Foreskin fibroblast (primary cell): ENCODE measurements at places on chromosomes 6 and 20.
A peak's percentile ranks its signal among the peaks of the same experiment; 100 is the strongest.

DNA sequence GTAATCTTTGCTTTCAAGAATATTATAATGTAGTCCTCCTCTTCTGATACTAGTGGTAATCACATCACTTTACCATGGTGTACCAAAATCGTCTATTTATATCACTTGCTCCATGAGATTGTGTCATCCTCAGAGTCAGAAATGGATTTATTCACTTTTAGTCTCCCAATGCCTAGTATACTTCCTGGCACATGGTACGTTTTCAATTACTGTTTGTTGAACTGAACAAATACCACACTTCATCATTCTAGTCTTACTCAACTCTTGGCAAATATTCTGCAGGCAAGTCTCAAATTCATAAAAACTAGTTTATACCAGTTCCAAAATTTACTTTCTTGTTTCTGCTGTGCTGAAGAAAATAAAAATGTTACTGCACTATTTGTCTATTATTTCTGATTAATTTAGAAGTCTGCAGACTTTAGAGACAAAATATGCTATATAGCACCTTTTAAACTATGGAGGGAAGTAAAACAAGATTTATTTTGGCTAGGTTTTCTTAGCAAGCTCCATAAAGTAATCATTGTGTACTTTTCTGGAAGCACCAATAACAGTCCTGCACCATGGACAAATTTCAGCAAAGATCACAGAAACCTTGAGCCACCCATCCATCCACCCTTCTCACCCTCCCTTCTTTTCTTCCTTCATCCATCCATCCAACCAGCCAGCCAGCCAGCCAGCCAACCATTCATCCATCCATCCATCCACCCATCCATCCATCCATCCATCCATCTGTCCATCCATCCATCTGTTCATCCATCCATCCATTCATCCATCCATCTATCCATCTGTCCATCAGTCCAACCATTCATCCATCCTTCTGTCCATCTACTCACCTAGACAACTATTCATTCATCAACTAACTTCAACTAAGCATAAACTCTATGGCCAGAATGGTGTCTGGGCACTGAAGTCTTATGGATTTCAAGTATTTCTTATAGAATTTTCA lies 102.1 kb upstream of the STMND1 start:
- peak; percentile 79 for DNase-seq

DNA sequence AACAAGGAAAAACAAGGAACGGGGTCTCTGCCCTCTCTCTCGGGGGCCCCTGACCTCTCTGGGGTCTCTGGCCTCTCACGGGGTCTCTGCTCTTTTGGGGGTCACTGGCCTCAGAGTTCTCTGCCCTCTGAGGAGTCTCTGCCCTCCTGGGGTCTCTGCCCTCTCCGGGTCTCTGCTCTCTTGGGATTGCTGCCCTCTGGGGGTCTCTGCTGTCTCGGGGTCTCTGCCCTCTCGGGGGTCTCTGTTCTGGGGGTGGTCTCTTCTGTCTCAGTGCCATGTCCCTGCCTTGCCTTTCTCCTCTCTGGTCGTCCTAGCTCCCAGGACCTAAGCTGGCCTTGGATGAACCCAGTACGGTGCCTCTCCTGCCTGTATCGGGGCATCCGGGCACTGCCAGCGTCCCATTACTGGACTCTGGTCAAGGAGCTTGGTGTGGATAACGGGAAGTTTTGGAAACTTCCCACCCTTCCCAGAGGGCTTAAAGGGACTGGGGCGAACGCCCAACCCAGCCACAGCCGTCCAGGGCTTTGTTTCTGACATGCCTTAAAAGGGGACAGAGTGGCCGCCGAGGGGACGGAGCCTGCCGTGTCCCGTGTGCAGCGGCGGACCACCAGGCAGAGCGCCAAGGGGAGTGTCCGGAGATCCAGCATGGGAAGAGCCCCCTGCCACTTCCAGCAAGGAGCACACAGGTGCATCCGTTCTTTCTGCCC lies 24.7 kb upstream of the MRGBP start:
- no peak for DNase-seq

DNA sequence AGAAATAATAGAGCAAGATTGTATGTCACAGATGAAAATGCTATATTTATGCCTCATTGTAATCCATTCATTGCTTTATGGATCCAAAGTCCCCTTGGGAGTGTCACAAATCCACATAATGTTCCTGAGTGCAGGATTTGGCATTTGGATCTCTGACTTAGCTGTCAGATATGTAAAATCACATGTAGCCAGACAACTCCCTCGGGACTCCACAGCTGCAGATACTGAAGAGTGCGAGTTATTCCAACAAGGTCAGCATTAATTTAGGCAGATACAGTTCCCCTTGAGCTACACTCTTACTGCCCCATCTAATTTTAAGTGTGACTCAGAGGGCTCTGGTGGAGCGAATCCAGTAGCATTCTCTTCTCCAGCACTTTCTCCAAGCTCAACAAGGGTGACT lies 433.2 kb downstream of the CD83 start:
- peak; percentile 14 for DNase-seq

GRCh38 chr6:121607721-121608120 lies 172.3 kb downstream of the GJA1 start:
- DNase-seq, result no peak

DNA sequence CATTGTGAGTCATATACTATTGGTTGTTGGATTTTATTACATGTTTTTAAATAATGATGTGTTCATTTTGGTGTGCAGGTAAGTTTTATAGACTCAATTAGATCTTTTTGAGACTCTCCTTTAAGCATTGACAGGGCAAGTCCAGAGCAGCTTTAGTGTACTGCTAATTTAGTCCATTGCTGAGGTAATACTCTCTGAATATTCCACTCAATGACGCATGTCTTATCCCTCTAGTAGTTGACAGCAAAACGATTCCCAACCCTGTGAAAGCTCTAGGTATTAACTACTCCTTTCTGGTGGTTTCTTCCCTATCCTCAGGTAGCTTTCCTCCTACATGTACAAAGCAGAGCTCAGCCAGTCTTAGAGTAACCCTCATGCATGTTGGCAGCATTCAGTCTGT lies 373.5 kb upstream of the MAP3K7 start:
- DNase-seq, result no peak

DNA sequence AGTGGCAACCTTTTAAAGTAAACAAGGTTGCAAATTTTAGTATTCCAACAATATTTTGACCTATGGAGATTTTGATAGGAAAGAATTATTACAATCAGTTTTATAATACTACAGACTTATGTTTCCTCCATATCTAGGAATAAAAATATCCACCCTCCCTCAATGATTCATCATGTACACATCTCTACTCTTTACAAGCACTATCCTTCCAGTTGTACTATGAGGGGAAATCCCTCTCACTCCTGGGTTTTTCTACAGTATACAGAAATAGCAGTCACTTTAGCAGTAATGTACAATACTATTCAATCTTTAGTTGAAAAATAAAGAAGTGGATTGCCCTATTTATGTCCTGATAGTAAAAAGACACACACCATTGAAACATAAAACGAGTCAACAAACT lies 46.3 kb upstream of the SCML4 start:
- DNase-seq, result peak; percentile 60

- DNase-seq, result no peak
Observed at GRCh38 chr6:44733868-44734267, 346.4 kb downstream of the CDC5L start.

- DNase-seq, result no peak
Observed at GRCh38 chr6:82588020-82588419, 224.4 kb downstream of the TPBG start.

DNA sequence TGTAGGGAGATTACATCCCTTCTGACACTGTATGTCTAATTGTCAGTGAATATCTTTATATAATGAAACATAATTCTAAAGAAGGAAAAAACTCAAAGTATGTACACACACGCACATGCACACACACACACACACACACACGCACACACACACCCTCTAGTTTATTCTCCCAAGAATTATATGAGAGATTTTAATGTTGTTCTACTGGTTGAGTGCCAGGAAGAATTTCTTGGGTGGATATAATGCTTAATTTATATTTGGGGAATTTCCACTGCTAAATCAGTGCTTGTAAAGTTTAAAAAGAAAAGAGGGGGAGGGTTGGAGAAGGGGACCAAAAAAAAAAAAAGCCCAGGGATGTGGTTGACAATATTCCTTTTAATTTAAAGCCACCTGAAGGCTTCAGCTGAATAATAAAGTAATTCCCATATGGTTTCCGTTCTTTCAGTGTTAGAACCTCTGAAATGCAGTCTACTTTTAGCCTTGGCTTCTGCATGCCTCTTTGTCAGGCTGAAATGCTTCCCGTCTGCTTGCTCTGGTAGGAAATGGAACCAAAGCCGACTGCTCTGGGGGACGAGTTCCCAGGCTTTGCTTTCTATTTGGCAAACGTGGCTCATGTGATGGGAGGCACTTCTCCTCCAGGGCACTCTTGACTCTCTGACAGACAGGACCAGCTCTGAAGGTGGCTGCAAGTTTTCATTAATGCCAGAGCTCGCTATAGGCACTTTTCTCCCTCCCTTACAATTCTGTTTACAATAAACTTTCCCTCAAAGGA lies 225.4 kb downstream of the PRL start:
- DNase-seq, result peak; percentile 57

- no peak for DNase-seq
Observed at GRCh38 chr6:101633081-101633480, 239.6 kb downstream of the GRIK2 start.

GRCh38 chr20:57573242-57573641 lies 12.3 kb downstream of the PCK1 start:
- no peak for DNase-seq
